HCEC 1CT (cell line): ENCODE measurements at places on chromosomes 2 and 18.

DNA sequence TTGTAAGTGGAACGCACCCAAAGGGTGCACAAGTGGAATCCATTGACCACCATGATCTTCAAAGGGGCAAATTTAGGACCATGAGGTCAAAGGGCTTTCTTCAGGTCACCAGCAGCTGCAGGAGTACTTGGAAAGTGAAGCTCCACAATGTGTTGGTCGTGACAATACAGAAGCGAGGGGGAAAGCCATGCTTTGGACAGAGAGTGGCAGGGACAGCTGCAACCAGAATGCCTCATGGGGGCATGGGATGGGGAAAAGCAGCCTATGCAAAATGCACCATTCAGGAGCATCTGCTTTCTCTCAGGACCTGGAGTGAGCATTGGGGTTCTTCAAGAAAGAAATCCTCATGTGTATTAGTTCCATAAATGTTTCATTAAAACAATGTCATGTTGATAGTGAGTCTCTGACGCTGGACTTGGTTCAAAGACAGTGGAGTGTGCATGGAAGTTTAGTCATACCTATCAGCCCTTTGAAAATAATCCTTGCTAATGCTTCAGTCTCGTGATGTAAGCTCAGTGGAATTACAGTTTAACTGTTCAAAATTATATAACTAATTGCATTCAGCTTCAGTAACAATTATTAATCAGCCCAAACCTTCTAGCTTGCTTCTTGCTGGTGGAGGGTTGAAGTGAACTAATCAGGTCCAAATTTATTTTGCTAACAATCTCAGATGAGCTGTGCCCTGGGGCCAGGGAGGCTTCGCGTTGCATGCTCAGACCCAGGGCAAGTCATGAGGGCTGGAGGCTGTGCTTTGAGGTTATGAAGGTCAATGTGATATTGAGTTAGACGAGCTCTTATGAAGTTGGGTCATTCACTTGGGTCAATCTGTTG, 41.6 kb downstream of the ACKR3 start:
- no peak for DNase-seq

GRCh38 chr2:240234503-240234951, 94.1 kb upstream of the OTOS start:
- peak; percentile 38 for DNase-seq

DNA sequence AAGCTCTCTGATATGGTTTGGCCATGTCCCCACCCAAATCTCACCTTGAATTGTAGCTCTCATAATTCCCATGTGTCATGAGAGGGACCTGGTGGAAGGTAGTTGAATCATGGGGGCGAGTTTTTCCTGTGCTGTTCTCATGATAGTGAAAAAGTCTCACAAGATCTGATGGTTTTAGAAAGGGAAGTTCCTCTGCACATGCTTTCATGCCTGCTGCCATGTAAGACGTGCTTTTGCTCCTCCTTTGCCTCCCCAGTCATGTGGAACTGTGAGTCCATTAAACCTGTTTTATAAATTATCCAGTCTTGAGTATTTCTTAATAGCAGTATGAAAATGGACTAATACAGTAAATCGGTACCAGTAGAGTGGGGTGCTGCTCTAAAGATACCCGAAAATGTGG, 34.9 kb downstream of the LTBP1 start:
- no peak for DNase-seq

GRCh38 chr2:143758629-143759330, 629.6 kb downstream of the ARHGAP15 start:
- no peak for DNase-seq

- DNase-seq: no peak
Measured at GRCh38 chr2:159144776-159145614, 141.5 kb downstream of the WDSUB1 start.

DNA sequence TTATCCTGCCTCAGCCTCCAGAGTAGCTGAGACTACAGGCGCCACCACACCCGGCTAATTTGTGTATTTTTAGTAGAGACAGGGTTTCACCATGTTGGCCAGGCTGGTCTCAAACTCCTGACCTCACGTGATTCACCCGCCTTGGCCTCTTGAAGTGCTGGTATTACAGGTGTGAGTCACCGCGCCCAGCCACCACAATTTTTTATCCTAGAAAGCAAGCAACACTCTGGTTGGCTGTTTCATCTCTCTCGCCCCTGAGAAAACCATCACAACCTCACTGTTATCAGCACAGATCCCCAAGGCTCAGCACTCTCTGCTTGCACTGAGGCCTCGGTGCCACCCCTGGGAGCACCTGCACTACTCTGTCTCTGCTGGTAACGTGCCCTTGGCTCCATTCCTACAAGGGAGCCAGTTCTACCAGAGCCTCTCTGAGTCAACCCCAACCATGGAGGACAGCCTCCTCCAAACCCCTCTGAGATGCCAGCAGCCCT, 134.8 kb upstream of the AGAP1 start:
- DNase-seq: no peak

DNA sequence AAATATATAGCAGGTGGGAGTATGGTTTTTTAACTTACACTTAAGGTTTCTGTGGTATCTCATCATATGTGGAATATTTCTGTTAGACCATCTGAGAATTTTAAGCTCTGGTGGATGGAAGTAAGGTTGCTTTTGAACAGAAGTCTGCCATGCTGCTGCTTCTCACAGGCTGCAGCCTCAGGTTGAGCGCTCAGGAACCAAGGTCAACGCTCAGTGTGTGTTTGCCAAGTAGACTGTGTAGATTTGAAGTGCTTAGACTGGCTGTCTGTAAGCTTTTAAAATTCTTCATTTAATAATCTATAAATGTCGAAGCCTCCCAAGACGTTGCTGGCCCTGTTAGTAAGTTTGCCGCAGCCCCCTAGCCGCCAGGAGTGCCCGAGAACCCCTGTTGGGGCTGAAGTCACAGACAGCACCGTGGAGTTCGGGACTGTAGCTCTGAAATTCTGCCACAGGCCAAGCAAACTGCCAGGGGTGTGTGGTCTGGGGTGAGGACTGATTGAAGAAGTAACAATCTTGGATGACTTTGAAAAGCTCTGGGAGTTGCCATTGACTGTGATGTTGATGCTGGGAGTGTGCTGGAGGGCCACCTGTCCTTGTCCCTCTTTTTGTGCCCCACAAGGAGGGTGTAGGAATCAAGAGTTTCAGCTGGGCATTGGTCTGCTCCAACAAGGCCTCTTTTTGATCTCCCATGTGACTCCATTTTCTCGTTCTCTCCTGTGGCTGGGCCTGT, 26.9 kb downstream of the INPP4A start:
- no peak for DNase-seq

DNA sequence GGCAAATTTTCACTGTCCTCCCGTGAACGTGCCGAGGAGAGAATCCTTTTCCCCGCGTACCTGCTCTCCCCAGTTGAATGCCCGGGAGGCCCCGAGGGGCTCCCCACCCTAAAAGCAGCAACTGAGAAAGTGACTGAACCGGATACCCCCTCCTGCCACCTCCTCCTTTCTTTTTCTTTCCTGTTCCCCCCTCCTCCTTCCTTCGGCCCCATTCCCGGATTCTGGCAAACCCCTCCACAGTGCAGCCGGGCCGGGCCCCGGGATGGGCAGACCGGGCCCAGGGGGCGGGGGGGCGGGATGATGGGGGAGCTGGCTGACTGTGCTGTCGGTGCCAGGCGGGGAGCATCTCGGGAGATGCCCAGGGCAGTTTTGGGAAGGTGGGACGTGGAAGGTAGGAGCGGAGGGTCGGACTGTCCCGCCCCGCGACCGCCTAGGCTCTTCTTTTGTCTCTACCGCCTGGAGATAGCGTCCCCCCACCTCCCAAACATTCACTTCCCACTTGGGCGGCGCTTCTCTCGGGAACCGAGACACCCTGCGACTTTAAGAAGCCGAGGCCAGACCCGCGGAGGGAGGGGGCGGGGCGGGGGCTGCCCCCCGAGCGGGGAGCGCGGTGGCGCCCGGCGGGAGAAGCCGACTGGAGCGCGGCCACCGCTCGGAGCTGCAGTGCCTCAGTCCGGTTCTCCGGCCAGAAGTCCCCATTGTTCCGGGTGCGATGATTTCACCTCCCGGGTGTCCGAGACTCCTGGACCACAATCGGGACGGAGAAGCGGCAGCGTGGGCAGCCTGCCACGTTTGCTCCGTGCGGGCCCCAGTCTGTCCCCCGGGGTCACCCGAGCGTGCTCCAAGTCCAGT, 8.2 kb downstream of the DLX2 start:
- peak; percentile 22 for DNase-seq

DNA sequence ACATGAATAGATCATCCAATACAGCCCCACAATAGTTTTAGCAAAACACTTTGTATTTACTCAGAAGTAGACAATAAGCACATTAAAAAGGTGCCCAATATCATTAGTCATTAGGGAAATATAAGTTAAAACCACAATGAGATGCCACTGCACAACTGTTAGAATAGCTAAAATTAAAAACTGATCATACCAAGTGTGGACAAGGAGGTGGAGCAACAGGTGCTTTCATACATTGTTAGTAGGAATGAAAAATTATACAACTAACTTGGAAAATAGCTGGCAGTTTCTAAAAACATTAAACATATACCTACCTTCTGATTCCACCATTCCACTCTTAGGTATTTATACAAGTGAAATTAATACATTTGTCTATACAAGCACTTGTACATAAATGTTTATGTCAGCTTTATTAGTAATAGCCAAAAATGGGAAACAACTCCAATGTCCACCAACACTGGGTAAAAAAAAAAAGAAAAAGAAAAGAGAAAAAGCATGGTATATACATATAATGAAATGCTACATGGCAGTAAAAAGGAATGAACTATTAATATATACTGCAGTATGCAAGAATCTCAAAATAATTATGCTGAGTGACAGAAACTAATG, 27.6 kb upstream of the UBE2E3 start:
- DNase-seq: no peak

GRCh38 chr2:185793532-185794345, 55.1 kb downstream of the FSIP2 start:
- DNase-seq: peak; percentile 39

DNA sequence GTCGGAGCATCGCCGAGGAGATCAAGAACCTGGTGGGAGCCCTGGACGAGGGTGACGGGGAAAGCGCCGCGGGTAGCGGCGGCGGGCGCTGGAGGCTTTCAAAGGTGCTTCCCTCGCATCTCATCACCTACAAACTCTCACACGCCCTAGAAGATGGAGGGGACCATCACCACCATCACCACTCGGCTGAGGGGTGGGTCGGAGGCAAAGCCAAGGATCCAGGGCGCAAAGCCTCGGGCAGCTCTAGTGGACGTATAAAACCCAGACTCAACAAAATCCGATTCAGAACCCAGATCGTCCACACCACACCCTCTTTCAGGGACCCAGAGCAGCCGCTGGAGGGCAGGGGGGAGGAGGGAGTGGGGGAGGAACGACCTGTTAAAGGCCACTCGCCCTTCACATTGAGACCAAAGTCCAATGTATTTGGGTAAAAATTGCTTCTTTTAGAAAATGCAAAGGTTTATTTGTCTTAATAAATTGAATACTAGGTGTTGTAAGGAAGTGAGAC, 1.5 kb downstream of the SOWAHC start:
- DNase-seq: no peak

DNA sequence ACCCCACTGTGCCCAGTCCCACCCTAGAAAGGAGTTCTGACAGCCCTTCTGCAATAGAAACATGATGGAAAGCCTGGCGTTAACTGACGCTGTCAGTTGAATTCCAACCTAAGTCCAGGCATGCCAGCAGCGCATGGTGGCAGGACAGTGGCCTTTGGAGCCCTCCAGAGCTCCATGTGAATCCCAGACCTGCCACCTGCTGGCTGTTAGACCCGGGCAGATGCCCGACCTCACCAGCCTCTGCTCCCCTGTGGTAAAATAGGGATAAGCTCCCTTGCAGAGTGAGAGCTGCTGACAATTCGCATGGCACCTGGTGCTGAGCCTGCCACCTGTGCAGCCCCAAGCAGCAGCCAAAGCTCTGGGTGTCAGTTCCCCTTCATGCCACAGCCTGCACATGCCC, 138.6 kb downstream of the LOXHD1 start:
- no peak for DNase-seq

DNA sequence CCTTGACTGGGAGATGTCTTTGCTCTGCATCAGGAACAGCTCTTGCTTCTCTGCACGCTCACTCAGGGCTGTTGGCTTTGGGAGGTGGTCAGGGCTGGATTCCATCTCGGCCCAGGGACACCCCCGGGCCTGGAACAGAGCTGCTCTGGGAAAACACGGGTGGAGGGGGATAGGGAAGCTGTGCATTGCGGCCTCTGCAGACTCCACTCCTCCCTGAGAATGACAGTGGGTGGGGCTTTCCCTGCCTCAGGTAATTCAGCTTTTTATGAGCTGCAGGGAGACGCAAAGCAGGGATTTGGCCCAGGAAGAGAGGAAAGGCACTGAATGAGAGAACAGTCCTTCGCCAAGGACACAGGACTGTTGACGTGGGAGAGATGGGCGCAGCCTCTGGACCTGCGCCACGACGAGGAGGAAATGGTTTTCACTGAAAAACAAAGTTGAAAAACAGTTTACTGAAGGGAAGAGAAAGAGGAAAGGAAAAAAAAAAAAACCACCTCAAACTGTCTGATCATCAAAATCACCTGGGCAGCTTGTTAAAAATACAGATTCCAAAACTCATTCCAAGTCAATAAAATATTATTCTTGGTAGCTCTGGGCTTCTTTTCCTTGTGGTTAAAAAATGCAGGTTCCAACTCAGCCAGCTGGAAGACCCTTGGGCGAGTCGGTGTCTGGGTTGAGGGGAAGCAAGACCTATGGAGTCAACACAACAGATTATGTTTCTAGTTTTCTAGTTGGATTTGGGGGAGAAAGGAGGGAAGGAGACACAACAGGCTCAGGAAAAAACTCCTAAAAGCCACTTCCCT, 194.0 kb downstream of the ZFP36L2 start:
- no peak for DNase-seq

- no peak for DNase-seq
Measured at GRCh38 chr2:126579868-126580267, 76.1 kb upstream of the GYPC start.

- no peak for DNase-seq
Measured at GRCh38 chr2:109429567-109430328, 184.0 kb downstream of the SEPTIN10 start.

DNA sequence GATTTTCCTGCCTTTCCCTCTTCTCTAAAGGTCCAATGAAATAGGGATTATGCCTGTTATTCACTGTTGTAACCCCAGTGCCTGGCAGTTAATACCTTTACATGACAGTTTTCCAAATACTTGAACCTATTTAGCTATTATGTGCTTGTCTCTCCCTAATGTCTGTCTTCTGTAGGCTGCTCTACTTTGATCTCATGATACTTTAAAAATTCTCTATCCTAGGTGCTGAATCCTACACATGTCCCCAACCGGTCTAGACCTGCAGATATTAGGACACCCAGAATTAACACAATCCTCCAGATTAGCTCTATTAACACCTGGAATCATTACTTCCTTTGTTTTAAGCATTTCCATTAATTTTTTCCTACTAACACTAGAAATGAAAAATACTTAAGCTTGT, 7.3 kb downstream of the CEBPZ start:
- DNase-seq: no peak

DNA sequence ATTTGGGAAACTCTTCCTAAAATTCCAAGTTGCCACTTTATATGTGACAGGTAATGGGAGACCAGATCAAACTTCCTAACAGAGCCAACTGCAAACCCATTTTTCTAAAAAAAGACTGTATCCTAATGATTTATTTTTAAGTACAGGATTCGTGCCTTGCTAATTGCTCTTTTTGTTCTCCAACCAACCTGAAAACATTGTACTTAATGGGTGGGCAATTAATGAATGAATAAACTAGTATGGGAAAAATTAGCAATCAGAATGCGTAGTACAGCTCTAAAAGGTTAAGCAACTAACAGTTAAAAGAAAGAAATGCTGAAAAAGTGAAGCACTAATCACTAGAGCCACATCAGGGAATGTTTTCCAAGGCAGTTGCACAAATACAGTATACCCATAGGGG, 217.2 kb upstream of the KCNJ3 start:
- DNase-seq: no peak
